ENCODE measurements at places on chromosomes 7 and 10.

DNA sequence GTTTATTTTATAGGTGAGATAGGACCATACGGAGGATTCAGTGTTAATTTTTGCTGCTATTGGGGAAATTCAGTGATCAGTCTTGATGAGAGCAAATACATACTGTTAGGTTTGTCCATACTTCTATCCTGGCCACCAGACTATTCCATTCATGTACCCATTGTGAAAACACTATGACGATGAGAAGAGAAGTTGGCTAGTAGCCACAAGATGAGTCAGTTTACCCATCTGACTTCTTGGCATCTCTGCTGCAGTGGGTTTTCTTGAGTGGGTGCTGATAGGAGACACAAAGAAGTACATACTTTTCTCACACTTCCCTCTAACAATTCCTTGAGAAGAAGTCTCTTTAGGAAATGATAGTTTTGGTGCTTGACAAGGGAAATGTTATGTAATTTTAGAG, 133.1 kb downstream of the TFPI2 start:
- no peak for DNase-seq

DNA sequence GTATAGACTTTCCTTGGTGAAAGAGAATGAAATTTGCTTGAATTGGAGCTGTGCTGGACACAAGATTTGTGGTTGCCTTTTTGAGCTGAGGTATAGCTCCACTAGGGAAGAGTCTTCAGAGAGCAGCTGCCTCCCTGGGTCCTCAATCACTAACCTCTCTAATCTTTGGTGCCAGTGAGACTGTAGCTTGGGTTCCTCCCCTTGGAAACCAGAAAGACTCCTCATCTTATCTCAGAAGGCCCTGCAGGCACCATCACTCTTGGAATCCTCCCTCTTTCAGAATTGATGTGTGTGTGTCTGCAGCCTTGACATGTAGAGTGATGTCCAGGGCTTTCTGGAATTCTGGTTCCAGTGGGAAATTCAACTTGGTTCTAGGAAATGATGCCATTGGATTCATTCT, 426.5 kb downstream of the RPS24 start:
- DNase-seq = no peak

DNA sequence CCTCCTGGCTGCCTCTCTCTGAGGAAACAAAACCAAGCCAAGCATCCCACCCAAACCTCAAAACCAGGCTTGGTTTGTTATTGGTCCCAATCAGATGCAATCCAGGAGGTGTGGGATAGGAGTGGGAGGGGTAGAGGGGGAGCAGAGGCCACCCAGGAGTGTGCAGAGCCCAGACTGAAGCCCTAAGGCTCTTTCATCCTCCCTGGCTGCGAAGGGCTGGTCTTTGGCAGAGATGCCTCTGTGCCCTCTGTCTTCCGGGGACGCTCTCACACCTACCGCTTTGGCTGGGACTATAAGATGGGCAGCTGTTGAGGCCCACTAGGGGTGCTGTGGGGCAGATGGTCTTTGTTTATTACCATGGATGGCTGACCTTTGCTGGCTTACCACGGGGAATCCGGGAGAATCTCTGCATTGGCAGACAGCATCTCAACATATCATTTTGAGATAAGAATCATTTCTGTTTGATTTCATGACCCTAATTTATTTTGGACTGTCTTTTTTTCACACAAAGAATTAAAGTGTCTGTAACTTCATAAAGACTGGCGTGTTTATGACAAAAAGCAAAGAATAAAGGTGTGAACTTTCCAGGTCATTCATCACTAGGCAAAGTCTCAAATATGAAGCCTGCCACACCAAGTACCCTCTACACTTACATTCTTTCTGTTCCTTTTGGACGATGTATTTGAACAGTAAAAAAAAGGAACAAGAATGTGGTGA, 6.5 kb upstream of the DENND2A start:
- peak; percentile 74 for DNase-seq

GRCh38 chr7:47893238-47893637, 55.0 kb downstream of the PKD1L1 start:
- peak; percentile 78 for DNase-seq

- DNase-seq = no peak
Observed at GRCh38 chr10:78176320-78177317, 143.0 kb downstream of the RPS24 start.

DNA sequence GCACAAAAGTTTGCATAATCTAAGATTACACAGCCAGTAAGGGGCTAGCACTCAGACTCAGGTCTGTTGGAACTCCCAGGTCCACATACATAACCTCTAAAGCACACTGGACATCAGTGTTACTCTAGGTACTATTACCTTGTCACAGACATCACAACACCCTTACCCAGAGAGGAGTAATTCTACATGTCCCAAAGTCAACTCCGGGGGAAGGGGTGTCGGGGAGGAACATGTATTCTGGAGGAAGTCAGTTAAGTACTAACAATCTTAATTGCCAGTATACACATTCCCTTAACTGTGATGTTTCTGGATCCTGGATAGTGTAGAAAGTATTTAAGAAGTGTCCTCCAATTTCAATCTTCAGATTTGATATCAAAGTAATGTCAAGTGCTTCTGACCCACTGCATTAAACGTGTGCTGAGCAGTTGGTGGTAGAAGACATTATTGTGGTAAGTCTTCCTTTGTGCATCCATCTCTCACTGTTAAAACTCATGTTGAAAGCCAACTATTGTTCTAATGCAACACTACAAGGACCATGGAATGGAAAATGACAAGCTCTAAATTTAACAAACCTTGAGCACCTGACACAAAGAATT, 155.4 kb downstream of the CRPPA start:
- no peak for DNase-seq

DNA sequence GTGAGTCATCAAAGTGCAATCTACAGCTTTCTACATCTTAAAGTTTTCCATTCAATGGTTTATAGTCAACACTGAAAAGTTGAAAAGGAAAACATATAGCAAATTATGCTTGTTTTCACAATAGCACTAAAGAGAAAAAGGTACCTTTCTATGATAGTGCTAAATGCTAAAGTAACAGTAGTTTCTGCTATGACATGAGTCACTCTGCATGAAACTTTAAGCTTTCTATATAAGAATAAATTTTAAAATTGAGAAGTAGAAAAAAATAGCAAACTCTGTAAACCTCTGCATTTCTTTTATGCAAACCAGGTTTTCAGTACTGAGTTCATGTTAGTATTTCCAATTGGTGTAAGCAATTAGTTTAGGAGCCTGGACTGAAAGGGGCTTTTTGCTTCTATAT, 31.2 kb upstream of the TMEM168 start:
- no peak for DNase-seq

DNA sequence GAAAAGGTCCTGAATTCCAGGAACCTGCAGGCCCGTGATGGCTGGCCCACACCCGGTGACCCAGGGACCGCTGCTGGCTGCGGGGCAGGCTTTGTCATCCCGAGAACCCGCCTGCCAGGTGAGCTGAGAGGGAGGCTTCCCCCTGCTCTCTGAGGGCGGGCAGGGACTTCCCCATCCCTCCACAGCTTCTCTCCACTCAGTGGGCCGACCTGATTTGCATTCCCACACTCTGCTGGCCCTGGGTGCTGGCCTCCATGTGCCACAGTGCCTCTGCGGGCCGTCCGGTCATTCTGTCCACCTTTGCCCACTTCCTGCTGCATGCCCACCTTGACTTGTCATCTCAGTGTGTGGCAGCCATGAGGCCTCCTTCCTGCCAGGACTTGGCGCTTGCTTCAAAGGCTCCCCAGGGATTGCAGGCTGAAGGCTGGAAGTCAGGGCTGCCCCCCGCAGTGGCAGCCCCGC, 35.3 kb downstream of the PALD1 start:
- peak; percentile 34 for DNase-seq

GRCh38 chr7:50858528-50859245, 76.0 kb upstream of the GRB10 start:
- DNase-seq = no peak

DNA sequence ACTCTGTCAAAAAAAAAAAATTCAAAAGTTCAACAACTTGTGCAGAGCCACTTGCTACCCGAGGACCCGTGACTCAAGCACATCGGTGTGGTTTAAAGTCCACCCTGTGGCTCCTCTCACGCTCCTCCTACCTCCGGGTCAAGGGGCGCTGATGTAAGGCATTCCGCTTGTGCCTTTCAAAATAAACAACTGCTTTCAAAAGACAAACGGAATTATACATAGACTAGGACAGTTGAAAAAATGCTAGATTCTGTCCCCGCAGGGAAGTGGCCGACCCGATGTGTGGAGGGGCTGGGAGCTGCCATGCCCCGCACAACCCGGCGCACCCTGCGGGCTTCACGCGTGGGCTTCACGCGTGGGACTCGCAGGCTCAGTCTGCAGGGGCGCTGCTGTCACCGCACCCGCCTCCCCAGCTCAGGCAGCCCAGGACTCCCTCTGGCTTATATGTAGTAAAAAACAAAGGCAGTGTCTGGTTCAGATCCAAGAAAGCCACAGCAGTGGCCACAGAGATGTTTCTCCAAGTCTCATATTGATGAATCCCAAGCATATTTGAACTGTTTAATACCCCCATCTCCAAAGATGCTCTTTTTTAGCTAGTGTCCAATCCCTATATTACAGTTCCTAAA, 239.7 kb upstream of the INHBA start:
- no peak for DNase-seq

DNA sequence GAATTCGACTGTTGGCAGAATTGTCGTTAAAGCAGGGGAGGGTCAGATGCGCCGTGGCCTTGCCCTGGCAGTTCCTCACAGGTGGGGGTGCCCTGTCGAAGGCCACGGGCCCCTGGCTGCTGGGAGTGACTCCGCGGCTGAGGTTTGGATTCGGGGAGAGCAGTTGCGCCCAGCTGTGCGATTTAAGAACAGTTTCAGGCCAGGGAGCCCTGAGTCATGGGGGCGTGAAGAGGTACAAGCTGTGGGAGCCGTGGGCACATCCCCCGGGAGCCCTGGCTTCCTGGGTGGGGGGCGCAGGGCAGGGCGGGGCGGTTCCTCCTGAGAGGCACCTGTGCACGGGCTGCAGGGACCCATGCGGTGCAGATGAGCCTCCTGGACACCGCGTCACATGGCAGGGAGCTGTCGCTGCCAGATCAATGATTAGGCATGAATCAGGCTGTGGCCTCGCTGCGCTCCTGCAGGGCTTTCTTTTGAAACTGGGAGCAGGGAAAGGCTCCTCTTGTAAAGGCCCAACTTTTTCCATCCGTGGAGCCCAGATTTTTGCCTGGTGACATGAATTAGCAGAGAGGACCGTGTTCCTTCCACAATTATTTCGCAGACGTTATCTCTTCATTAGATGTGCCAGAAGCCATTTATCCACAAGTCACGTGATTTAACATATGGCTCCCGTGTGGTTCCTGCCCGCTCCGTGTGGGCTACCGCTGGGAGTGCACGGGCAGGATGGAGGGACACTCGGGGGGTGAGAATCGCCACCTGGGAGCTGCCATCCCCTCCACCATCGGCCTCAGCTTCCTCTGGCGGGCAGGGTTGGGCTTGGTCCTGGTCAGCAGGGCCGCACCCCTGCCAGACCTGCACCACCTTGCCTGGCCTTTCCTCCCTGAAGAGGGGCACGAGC, 918 bp downstream of the PWWP2B start:
- DNase-seq = no peak

- no peak for DNase-seq
Observed at GRCh38 chr7:134926396-134926795, 59.9 kb upstream of the AGBL3 start.

GRCh38 chr7:18179093-18179492, 151.4 kb upstream of the PRPS1L1 start:
- DNase-seq = no peak

DNA sequence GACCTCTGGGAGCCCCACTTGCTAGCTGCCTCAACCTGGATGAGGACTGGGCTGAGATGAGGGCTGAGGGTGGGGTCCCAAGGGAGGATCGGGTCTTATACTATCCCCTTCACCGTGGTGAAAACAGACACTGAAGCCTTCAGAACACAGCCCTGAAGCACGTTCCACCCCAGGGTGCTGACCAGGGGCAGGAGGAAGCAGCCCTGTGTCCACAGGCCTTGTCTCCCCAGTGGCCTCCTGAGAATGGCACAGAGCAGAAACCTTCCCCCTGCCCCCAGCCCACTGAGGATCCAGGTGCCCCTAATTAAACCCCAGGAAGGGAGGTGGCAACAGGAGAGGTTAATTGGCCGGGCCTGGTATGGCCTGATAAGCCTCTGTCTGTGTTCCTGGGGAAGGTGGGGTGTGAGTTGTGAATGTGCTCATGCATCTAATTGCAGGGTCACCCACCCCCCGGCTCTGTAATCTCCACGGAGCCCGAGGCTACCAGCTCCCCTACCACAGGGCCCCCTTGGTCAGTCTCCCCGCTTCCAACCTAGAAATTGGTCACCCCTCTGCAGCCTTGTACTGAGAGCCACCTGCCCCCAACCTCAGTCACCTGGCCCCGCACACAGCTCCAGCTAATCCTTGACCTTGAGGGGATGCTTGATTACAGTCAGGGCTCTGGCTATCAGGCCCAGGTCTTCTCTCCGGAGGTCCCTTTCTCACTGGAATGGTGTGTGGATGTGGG, 159.0 kb upstream of the UNC5B start:
- no peak for DNase-seq

DNA sequence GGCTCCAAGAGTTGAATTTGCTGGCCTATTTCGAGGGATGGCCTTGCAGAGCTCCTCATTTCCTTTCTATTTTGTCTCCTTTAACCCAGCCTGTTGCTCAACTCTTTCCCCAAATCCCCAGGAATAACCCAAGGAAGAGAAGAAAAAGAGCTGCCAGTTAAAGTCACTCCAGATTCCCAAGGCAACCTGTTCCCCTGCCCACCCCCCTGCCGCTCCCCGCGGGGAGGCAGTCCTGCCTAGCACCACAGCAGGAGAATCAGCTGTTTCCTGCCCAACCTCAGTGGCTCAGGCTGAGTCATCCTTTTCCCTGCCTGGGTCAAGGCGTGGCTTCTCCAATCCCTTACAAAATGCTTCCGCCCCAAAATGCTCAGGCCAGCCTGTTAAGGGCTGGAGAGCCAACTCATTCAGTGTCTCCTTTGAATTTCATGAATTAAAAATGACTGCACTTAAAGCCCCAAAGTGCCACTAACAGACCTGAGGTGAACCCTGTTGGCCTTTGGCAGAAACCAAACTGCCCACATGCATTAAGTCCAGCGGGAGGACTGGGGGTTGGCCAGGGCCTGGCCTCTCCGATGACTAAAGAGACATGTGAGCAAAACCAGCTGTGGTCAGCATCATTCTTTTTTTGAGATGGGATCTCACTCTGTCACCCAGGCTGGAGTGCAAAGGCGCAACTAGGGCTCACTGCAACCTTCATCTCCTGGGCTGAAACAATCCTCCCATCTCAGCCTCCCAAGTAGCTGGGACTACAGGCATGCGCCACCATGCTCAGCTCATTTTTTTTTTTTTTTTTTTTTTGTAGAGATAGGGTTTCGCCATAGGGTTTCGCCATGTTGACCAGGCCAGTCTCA, 83.2 kb upstream of the KIF5B start:
- DNase-seq = peak; percentile 74

GRCh38 chr7:91541641-91542040, 277.4 kb downstream of the FZD1 start:
- no peak for DNase-seq

Data from WTC11 (cell line).